ENCODE measurements at places on chromosomes 2 and 18. TPM values are rescaled to one million over a fixed set of nuclear protein-coding genes. Genes with fewer than 3 reads are reported as not detected.

UGT1A8 gene
- total RNA-seq: not detected

- no peak for DNase-seq
- H3K27me3 ChIP-seq: no peaks in the 10 kb centered on the region
- no peak overlapping the region for H3K27ac ChIP-seq
- H3K36me3 ChIP-seq: no peaks in the 10 kb centered on the region
- no peaks in the 10 kb centered on the region for H3K4me1 ChIP-seq
Measured at GRCh38 chr18:7454429-7454828, 112.7 kb upstream of the PTPRM start.

GRCh38 chr2:184030989-184031388 is 567.3 kb upstream of the ZNF804A start:
- H3K27me3 ChIP-seq: no peaks in the 10 kb centered on the region
- no peak for DNase-seq
- no peaks in the 10 kb centered on the region for H3K36me3 ChIP-seq
- no peaks in the 10 kb centered on the region for H3K4me1 ChIP-seq

GRCh38 chr2:217953531-217953932 is 49.3 kb downstream of the TNS1 start:
- no peaks in the 10 kb centered on the region for H3K36me3 ChIP-seq
- H3K27me3 ChIP-seq: no peaks in the 10 kb centered on the region
- H3K27ac ChIP-seq: peak overlapping the region; percentile 65
- no peak for DNase-seq
- H3K4me1 ChIP-seq: peaks cover 17% of the 10 kb centered on the region

DNA sequence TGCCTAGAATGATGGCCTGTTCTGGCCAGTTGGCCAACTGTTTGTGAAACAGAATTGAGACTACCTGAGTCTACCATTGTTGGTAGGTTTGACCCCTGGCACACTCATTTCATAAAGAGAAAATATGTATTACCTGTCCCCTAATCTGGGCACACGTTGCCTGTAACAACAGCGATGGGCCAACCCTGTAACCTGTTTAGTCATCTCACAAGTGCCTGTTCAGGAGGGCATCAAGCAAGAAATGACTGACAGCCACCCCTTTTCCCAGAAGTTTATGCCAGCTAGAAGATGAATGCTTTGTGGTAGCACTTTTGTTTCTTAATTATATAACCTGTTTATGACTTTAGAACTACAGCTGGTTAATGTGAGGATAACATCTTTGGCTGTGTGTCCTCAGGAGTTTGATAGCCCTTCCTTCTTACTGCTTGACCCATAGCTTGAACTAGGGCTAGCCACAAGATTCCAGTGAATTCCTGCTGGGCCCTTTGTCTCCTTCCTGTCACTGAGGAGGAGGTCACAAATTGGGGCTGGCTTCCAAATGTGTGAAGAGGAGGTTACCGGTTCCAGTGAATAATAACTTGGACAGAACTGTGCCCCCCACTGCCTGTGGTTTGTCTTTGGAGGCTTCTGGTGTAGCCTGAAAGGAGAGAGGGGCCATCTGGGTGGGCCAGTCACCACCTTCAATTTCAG is 273.9 kb upstream of the EPAS1 start:
- no peaks in the 10 kb centered on the region for H3K27me3 ChIP-seq
- H3K4me1 ChIP-seq: no peaks in the 10 kb centered on the region
- DNase-seq: no peak
- H3K27ac ChIP-seq: no peak overlapping the region
- no peaks in the 10 kb centered on the region for H3K36me3 ChIP-seq

GRCh38 chr2:479031-479430 is 191.1 kb upstream of the ALKAL2 start:
- DNase-seq: no peak
- H3K4me1 ChIP-seq: no peaks in the 10 kb centered on the region
- H3K36me3 ChIP-seq: no peaks in the 10 kb centered on the region
- H3K27me3 ChIP-seq: no peaks in the 10 kb centered on the region
- H3K4me3 ChIP-seq: no peak overlapping the region

DNA sequence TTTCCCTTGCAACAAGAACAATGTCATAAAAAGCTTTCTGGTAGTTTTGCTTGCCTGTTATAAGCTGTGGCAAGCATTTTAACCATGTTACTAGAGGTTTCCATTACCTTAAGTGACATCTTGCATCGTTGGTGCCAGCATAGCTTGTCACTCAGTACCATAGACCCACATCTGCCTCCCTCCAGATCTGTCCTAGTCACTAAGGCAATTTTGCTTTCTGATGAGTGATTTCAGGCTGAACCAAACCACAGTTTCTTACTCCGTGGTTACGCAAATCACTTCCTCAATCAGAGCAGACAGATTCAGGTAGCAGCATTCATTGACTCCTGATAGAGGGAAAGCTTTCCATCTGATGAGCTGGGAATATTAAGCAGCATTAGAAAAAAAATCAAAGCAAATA is 1057.5 kb upstream of the FAM98A start:
- DNase-seq: no peak
- no peak overlapping the region for H3K4me3 ChIP-seq
- no peaks in the 10 kb centered on the region for H3K36me3 ChIP-seq
- no peaks in the 10 kb centered on the region for H3K4me1 ChIP-seq
- H3K27me3 ChIP-seq: no peaks in the 10 kb centered on the region

DNA sequence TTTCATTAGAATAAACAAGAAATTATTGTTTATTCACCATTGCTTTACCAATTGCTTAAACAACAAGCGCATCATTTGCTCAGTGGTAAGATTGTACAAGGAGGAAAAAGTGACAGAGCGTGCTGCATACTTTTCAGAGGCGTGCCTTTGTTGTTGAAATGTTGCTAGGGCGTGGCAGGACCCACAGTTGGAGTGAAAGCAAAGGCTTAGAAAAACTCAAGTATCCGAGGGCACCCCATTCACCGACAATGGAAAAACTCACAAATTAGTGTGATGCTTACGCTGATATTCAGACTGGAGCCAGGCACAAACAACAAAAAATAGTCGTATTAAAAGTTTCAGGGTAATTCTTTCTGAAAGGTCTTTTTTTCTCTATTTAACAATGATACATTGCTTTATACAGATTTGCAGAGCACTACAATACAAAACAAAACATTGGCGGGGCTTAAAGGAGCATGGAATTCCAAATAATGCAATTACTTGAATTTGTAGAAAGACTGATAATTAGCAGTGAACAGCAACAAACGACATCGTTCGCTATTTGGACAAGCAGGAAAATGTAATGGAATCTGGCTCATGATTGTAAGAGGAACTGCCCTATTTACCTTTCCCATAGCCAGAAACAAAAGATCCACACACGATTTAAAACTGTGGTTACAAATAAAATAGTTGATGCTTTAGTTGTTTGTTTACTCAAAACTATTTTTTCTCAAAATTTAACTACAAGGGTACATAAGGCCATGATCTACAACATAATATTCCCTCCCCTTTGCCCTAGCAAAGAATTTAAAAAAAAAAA is 37.8 kb upstream of the RTTN start:
- no peaks in the 10 kb centered on the region for H3K27me3 ChIP-seq
- H3K27ac ChIP-seq: peak overlapping the region; percentile 40
- H3K4me1 ChIP-seq: no peaks in the 10 kb centered on the region
- no peaks in the 10 kb centered on the region for H3K36me3 ChIP-seq
- no peak overlapping the region for H3K4me3 ChIP-seq

- no peaks in the 10 kb centered on the region for H3K4me1 ChIP-seq
- H3K4me3 ChIP-seq: no peak overlapping the region
- H3K27ac ChIP-seq: no peak overlapping the region
- H3K36me3 ChIP-seq: no peaks in the 10 kb centered on the region
Measured at GRCh38 chr18:49061991-49062831, 111.4 kb upstream of the SMAD7 start.

DNA sequence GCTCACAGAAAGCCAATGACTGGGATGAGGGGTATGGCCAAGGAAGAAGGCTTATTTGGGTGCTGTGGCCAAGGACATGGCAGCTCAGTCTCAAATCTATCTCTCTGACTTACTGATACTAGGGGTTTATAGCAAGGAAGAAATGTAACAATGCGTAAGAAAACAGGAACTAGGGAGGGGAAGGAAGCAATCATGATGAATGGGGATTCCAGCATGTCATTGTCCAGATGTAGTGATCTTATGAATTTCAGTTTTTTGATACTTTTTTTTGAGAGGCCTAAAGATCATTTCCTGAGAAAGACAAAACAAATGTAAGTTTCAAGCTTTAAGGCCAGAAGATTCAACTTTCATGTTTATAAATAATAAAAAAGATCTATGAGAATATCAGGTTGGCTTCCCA is 298.6 kb upstream of the FAM98A start:
- no peak overlapping the region for H3K4me3 ChIP-seq
- no peaks in the 10 kb centered on the region for H3K4me1 ChIP-seq
- no peaks in the 10 kb centered on the region for H3K36me3 ChIP-seq
- no peak overlapping the region for H3K27ac ChIP-seq
- DNase-seq: no peak
- H3K27me3 ChIP-seq: no peaks in the 10 kb centered on the region
